ENCODE measurements at places on chromosomes 2 and 18. TPM values are rescaled to one million over a fixed set of nuclear protein-coding genes. Genes with fewer than 3 reads are reported as not detected.
A peak's percentile ranks its signal among the peaks of the same experiment; 100 is the strongest.

The CFAP221 gene
- 12.8 TPM for total RNA-seq

The SLC38A11 gene
- 3.1 TPM for total RNA-seq

The SH2D6 gene
- 1.2 TPM for total RNA-seq

The NCKAP1 gene
- 139 TPM for total RNA-seq

DNA sequence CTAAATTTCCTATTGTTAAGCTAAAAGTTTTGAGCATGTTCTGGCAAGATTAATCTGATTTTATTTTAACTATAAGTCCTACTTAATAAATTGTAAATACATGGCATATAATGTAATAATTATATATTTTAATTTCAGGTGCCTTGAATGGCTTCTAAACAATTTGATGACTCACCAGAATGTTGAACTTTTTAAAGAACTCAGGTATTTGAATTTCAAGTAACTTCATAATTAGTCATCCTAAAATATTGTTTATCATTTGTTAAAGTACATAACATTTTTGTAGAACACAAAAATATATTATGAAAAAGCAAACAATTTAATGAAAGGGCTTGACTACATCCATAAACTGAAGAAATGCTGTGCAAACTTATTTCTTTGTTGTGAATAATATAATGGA, 14.5 kb downstream of the GMCL1 start:
- DNase-seq, result no peak

GRCh38 chr2:69287544-69287943, 99.5 kb downstream of the GFPT1 start:
- DNase-seq, result no peak

GRCh38 chr2:10844097-10844496, 31.5 kb upstream of the PDIA6 start:
- DNase-seq, result peak; percentile 56

- no peak for DNase-seq
Measured at GRCh38 chr2:236894791-236895190, 190.9 kb upstream of the COPS8 start.

All from spinal cord (tissue), 10 donors.